Hepatic stellate cell (primary cell): ENCODE measurements at places on chromosomes 12 and 14.

DNA sequence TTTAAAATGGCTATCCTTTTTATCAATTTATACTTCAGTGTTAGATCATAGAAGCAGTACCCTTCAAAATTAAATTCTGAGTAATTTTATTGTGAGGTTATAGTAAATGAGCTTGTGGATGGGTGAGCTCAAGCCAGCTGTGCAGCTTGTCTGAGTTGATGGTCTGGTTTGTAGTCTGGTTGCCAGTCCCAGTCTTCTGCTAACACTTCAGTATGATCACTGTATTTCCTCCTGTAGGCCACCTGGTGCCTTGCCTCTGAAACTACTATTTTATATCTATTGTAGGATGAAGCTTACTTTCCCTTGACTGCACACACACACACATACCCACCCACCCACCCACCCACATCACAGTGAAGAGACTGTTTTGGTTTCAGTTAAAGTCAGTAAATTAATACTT, 496.4 kb downstream of the PCNX1 start:
- no peak for DNase-seq

- DNase-seq = no peak
Observed at GRCh38 chr12:42758806-42759205, 169.3 kb upstream of the PRICKLE1 start.

- no peak for DNase-seq
Observed at GRCh38 chr14:44989497-44990440, 27.8 kb downstream of the TOGARAM1 start.

GRCh38 chr14:84694161-84694560, 835.8 kb upstream of the FLRT2 start:
- no peak for DNase-seq

DNA sequence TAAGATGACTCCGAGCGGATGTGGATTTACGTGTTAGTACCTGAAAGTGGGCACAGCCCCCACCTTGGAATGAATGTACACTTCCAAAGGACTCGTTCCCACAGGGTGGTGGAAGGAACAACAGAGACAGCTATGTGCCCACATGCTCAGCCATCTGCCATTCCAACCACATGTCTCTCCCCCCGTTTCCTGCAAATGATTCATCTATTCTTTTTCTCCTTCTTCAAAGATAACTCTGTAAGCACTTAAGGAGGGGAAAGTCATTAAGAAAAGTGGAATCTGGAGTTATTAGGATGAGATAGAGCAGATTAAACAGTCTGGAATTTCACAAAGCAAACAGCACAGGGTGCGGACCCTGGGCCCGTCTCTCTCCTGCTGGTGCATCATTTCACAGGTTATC, 18.5 kb upstream of the DUSP6 start:
- DNase-seq = no peak

GRCh38 chr14:34051966-34052657, 101.2 kb upstream of the EGLN3 start:
- DNase-seq = no peak

DNA sequence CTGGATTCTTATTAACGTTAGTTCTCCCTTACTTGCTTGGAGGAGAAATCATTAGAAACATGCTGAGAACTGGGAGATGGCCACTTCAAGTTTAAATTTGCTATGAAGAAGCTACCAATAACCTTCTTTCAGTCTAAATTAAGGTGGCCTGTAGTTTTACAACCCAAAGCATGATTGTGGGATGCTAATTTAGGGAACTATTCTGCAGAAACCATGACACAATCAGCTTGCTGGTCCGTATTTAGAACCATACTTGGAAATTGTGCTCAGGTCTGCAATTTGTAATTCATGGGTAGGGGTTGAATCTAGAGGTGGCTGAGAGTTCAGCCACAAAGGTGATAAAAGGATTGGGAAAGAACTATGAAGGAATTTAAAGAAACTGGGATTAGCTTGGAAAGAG, 405.7 kb downstream of the RAD51B start:
- no peak for DNase-seq

GRCh38 chr14:55767286-55767685, 187.3 kb downstream of the KTN1 start:
- no peak for DNase-seq

DNA sequence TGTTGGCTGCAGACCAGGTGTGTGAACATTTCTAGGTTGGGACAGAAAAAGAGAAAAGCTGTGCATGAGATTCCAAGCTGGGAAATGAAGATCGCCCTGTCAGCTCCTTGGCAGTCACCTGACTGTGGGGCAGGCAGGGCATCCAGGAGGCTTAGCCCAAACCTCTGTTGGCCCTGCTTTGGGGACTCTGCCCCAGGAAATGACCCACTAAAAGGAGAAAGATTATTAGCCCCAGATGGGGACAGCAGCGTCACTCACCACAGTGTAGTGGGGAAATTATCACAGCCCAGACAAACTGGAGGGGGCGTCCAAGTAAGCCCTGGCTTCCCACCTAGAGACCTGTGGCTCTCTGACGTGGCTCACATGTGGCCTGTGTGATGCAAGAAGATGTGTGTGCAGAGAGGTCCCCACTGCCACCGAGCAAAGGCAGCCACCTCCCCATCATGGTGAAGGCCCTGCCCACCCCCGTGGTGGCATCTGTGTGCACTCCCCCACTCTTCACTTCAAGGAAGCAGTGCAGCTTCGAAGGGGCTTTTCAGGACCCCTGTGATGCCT, 39.1 kb downstream of the DIO3 start:
- no peak for DNase-seq

DNA sequence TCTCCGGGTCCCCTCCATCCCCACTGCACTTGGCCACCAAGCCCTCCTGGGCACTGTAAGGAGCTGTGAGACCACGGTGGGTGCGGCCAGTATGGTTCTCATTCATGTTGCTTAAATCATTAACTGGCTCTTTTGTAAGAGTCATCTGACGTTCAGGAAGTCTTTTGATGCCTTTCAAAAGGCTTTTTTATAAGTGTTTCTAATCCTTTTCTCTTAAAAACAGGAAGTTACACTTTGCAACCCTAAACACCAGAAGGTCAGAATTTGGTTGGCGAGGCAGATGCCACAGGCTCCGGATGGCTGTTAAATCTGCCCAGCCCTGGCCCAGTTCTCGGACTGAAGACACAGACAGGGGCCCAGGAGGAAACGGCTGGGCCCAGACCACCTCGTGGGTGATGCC, 26.1 kb upstream of the DIO3 start:
- no peak for DNase-seq

GRCh38 chr12:614411-614970, 48.8 kb downstream of the NINJ2 start:
- no peak for DNase-seq

- DNase-seq = no peak
Observed at GRCh38 chr14:73502017-73502619, 11.4 kb downstream of the RIOX1 start.

GRCh38 chr14:45785240-45785639, 532.2 kb upstream of the MIS18BP1 start:
- DNase-seq = no peak

DNA sequence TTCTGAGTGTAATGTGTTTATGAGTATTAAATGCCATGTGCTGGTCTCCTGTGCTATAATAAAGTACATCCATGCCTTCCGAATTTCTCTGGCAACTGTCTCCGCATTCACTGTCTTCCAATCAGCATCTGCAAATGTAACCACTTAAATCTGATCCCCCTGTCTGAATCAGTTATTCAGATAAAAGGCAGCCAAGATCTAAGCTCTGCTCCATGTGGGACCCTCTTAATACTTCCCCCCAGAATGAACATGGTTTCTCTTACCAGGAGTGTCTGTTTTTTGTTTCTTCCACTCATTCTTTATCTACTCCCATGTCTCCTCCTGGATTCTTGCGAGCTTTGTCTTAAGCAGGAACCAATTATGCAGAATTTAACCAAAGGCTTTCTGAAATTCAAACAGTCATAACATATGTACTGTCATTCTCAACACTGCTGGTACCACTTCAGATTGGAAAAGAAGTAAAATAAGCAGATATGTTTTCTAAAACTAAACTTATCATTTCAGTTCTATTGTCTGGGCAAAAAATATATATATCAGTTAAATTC, 996.7 kb upstream of the FLRT2 start:
- DNase-seq = no peak
